LoVo (cell line): ENCODE measurements at places on chromosomes 6 and 20.
A peak's percentile ranks its signal among the peaks of the same experiment; 100 is the strongest.

DNA sequence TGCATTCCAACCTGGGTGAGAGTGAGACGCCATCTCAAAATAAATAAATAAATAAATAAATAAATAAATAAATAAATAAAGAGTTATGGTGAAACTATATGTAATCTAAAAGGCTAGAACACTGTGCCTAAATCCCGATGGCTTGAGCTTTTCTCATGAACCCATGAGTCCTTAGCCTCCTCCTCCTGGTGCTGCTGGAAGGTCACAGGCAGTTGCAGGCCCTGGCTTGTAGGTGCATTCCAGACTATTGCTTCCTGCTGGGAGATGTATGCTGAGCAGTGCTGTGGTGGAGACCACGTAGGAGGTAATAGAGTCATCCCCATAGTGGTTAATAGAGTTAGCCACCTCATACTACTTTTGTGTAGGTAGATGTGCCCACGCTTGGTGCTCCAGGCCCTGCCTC lies 12.5 kb downstream of the PTK7 start:
- DNase-seq: no peak

- no peak for DNase-seq
These were observed 4.9 kb downstream of the VGLL2 start for GRCh38 chr6:117270055-117270842.

DNA sequence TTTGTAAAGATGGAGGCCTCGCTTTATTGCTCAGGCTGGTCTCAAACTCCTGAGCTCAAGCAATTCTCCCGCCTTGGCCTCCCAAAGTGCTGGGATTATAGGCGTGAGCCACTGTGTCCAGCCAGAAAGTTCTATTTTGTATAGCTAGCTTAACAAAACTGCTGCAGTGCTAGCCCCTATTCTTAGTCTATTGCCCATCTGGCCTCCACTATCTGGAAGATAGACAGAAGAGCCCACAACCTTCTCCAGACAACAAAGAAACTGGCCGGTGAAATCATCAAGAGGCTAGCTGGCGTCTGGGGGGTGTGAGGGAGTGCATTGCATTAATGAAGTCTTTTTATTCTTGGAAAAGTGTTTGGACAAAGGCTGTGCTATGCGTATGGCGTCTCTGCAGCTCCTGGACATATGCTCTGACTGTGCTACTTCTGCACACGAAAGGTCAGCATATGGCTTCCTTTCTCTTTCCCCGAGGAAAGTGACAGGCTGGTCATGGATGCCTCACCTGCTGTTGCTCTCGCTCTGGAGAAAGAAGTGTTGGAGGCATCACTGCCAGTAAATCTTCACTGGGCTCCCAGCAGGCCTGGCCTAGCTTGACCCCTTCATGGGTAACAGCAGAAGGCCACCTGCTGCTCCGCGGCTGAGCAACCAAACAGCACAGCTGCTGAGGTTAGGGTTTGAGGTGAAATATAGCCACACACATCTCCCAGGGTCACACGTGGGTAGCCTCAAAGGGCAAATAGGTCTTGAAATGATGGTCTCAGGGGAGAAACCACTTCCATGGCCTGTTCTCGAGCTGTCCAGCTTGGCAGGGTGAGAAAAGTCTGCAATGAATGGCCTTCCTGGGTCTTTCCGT lies 95.1 kb upstream of the IYD start:
- no peak for DNase-seq

DNA sequence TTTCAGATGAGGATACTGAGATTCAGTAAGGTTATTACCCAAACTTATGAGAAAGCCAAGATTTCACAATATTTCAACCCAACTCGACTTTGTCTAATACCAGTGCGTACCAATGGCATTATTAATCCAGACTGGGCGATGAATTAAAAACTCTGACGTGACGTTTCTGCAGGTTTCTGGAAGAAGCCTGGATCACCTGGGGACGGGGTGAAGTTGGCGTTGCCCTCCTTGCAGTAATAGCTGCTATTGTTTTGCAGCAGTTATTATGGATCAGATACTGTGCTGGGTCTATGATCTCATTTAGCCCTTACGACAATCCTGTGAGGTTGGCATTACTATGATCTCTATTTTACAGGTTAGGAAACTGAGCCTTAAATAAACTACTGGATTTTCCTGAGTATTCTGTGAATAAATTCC lies 569 bp upstream of the CDC5L start:
- DNase-seq: no peak

GRCh38 chr20:3763671-3764601 lies 3.6 kb downstream of the ADISSP start:
- no peak for DNase-seq

GRCh38 chr6:135606392-135606791 lies 108.9 kb upstream of the AHI1 start:
- DNase-seq: no peak

DNA sequence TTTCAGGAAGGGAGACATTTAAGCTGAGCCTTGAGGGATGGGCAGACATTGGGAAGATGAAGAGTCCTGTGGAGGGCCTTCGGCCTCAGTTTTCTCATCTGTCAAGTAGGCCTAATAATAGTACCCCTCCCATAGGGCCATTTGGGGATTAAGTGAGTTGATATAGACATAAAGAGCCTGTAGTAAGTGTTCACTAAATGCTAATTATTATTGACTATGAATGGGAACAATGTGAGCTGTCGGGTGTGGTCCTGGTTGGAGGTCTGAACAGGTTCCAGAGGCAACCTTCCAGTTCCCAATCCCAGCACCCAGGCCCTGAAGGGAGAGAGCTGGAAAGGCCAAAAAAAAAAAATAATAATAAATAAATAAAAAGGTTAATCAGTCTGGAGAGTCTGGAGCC lies 14.5 kb upstream of the ITPR3 start:
- DNase-seq: no peak

DNA sequence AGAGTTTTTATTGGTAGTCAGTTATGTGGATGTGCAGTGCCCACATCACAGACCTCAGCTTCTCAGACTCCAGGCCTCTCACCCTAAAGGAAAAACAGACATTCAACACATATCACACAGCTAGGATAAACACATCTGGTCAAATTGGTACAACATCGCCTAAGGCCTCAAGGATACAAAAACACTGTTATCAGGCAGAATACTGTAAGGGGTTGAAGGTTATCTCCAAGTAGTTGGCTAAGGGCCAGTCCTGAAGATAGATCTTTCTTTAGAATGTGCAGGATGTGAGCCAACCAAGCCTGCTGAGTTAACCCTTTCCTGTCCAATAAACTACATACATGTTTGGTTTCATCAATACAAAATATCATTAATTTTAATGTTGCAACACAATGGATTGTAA lies 308.4 kb upstream of the GJE1 start:
- peak; percentile 8 for DNase-seq

DNA sequence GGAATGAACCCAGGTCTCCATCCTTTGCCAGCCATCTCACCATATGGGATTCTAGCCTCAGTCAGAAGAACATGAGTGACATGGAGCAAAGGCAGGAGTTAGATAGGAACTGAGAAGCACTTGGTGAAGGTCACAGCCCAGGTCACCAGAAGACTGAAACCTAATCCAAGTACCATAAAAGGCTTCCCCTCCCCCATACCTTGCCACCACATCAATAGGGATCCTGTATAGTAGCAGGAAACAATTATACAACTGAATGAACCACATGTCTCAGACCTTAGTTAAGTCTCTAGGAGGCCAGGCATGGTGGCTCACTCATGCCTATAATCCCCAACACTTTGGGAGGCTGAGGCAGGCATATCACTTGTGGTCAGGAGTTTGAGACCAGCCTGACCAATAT lies 49.6 kb downstream of the KIZ start:
- no peak for DNase-seq

DNA sequence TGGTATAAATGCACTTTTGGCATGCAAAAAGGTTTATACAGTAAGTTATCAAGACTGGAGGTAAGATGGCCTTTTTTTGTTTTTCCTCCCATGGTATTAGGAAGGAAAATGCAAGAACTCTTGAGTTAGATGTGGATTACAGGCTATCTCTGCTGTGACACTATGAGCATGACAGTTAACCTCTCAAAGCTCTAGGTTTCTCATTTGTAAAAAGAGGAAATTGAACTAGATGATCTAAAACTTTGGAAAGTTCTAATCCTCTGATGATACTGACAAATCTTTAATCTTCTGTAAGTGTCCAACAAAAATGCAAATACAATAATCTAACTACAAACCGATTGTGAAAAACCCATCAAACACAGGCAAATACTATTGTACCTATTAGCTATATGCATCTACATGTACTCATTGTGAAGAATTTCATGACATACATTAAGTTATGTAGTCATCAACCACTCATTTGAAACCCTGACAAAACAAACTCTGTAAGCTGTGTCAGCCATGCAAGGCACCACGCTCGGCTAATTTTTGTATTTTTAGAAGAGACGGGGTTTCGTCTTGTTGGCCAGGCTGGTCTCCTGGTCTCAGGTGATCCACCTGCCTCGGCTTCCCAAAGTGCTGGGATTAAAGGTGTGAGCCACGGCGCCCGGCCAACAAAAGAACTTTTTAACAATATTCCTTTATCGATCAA lies 4.2 kb downstream of the CDK19 start:
- DNase-seq: no peak

DNA sequence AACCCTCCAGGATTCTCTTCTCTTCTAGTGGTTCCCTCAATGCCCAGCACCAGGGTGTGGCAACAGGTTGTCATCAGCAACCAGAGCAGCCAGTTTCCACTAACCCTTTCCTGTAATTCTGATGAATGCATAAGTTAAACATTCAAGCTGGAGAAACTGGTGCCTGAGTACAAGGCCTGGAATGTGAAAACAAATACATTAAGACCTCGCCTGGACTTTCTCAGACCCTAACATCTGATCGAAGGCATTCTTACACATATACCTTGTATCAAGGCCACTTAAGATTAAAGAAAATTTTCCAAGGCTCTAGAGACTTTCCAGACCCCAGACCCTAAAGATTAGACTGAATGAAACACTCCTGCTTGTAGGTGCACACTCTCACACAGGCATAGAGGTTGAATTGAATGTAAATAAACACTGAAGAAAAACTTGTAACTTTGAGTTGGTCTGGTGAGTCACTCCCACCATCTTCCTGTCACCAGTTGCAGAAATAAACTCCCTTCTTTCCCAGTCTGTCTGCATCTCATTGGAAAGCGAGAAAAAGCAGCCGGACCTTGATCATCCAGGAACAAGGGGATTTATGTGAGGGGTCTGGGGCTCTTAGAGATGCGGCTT lies 9.0 kb downstream of the LRP11 start:
- DNase-seq: peak; percentile 77

- DNase-seq: no peak
These were observed 24.9 kb downstream of the SASH1 start for GRCh38 chr6:148367411-148368024.

GRCh38 chr6:141682391-141682790 lies 450.3 kb upstream of the GJE1 start:
- DNase-seq: no peak

DNA sequence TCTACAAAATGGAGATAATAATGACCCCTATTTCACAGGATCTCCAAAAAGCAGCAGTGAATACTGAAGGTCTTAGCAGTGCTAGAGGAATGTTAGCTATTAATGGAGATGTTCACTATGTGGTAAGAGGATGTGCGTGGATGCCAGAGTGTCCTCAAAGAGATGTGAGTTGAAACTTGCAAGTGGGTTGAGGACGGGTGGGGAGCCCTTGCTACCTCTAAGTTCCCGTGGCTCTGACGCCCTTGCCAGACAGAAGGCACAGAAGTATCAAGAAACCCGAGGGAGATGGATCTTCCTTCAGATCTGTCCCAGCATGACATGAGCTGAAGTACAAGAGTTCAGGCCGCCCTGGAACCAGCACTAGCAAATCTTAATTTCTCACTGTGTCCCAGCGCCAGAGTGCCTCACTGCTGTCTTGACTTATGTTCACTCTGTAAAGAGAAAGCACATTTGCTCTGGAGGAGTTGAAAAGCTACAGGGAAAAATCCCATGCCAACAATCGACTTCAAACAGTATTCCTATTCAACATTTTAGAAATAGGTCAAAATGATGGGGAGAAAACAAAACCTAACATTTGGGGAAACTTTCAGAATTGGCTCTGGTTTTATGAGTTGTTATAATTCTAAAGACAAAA lies 59.5 kb downstream of the FYN start:
- DNase-seq: no peak

- no peak for DNase-seq
These were observed 202.6 kb upstream of the HEY2 start for GRCh38 chr6:125546841-125547251.

DNA sequence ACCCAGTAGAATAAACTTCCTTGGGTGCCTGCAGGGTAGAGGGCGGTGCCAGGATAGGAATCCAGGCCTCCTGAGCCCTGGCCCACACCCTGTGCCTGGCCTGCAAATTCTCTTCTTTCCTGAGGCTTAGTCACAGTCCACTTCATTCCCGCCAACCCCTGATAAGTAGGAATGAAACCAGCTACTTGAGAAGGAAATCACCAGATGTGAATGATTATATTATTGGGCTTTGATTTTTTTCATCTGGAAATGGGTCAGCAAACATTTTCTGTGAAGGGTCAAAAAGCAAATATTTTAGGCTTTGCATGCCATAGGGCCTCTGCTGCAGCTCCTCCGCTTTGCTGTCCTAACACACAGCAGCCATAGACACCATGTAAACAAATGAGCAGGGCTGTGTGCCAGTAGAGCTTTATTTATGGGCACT lies 50.2 kb downstream of the STK35 start:
- DNase-seq: no peak
